Stimulated activated CD4-positive, alpha-beta T cell treated with anti-CD3 and anti-CD28 coated beads, Interleukin-1b, Interleukin-23, amount 100 ng/mL, for 1 hour (primary cell): ENCODE measurements at places on chromosomes 3 and 15.

DNA sequence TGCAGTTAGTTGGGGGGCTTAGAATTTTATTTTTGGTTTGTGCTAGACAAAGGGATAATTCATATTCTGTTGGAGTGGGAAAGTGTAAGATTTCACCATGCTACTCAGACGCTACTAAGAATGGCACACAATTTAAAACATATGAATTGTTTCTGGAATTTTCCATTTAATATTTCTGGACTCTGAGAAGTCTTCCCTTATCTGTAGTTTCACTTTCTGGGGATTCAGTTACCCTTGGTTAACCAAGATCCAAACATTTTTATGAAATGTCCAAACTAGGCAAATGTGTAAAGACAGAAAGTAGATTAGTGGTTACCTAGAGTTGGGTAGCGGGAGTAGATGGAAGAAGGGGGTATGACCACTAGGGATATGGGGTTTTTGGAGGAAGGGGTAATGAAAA lies 53.1 kb downstream of the TCF12 start:
- DNase-seq: no peak

- DNase-seq: no peak
Observed at GRCh38 chr3:126580746-126581145, 22.0 kb upstream of the C3orf22 start.

- DNase-seq: no peak
Observed at GRCh38 chr3:193716150-193716549, 123.1 kb downstream of the OPA1 start.

GRCh38 chr3:195154111-195154791 lies 116.7 kb downstream of the XXYLT1 start:
- DNase-seq: no peak

DNA sequence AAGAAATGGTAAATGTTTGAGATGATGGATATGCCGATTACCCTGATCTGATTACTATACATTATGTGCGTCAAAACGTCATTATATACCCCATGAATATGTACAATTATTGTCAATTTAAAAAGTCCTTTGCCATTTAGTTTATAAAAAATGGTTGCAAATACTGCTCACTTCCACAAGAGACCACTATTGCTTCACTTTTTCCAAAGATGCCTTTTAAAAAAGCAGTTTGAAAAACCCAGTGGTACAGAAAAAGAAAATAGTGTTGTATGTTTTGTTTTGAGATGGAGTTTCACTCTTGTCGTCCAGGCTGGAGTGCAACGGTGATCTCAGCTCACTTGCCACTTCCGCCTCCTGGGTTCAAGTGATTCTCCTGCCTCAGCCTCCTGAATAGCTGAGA lies 39.3 kb downstream of the EDEM1 start:
- DNase-seq: no peak

GRCh38 chr3:13559764-13560525 lies 11.0 kb downstream of the FBLN2 start:
- DNase-seq: no peak

DNA sequence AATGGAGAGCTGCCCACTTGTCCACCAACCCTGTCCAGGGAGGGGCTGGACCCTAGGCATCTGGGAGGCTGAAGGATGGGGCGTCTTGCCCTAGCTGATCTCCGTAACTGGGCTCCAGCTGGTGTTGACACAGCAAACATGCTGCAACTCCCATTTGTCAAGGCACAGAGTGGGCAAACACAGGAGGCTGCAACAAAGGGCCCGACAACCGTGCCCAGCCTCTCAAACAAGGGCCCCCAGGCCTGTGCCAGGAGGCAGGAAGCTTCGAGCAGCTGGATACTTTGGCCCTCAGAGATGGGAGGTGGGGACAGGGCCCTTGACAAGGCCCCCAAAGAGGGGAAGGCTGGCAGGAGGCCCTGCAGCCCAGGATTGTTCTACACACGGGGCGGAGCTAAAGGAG lies 64.2 kb upstream of the TMEM115 start:
- no peak for DNase-seq

DNA sequence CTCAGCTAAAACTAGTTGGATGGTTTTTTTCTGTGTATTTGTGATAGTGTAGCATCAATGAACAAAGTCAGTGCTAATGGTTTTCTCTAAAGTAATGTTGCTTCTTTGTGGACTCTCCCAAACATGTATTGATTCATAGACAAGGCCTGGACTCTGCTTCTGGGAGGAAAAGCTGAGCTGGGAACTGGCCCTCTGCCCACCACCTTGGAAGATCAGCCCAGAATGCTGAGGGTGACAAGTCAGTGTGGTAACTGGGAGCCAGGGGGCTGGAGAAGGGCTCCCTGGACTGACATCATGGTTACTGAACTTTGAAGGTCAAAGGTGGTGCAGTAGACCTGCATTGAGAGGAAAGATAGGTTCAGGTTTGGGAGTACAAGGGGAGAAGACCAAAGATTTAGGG lies 3.0 kb downstream of the ARHGAP31 start:
- no peak for DNase-seq

- no peak for DNase-seq
Observed at GRCh38 chr3:16978234-16978920, 93.6 kb downstream of the PLCL2 start.

- no peak for DNase-seq
Observed at GRCh38 chr3:147509448-147509847, 100.3 kb downstream of the ZIC1 start.

DNA sequence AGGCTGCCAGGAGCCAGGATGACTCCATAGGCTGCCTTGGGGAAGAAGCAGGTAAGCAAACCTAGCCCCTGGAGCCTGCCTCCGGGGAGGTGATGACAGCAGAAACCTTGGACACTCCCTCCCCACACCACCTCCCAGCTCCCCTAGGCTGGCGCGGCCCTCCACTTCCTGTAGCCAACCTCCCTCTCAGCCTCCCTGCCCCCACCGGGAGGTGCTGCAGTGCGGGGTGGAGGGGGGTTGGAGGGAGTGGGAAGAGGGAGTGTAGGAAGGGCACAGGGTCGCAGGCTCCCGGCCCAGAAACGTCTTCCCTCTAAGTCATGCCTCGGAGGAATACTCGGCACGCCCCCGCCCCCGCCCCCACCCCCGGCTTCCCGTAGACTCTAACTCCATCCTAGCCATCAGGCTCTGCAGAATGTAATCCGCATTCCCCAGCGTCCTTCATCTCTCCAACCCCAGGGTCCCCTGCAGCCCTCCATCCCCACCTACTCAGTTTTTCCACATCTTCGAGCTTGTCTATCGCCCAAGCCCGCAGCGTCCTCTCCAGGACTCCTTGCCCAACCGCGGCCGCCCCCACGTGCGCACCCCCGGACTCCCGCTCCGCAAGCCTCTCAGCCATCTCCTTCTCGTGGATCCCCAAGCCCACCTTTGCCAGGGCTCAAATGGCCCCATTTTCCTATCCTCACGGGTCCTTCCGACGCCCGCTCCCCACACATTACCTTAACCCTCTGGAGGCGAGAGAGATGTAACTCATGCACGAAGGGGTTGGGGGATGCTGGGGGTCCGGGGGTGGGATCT lies 528 bp downstream of the LPCAT4 start:
- DNase-seq: no peak

DNA sequence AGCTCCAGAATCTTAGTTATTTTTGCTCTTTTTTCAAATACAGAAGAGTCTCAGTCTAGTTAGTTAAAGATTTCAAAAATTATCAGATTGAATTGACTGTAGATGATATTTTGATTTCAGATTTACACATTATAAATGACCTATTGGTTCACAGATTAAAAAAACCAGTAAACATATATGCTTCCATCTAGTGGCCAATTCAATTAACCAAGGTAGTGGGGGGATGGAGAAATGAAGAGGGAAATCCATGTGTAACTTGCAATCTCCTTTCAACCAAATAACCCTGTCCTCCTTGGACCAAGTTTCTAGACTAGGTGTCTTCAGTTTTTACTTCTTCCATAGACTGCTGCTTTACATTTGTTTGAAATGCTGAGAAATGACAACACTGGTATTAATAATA lies 789.8 kb downstream of the ROBO1 start:
- no peak for DNase-seq

GRCh38 chr3:127546970-127547733 lies 43.4 kb downstream of the TPRA1 start:
- no peak for DNase-seq

- DNase-seq: no peak
Observed at GRCh38 chr3:66980791-66981190, 17.3 kb upstream of the KBTBD8 start.

DNA sequence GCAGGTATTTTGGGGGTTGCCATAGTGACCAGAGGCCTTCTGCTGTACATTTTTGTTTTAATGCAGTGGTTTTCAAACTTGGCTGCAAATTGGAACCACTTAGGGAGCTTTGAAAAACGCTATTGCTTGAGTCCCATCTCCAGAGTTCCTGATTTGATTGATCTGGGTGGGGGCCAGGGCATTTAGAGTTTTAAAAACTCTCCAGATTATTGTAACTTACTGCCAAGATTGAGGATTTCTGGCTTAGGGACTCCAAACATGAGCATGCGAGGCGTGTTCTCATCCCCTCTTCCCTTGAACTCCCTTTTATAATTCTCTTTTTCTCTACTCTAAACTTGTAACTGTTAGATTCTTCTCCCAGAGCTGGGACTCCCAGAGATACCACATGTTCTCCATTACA lies 340.8 kb upstream of the SUCLG2 start:
- DNase-seq: no peak

DNA sequence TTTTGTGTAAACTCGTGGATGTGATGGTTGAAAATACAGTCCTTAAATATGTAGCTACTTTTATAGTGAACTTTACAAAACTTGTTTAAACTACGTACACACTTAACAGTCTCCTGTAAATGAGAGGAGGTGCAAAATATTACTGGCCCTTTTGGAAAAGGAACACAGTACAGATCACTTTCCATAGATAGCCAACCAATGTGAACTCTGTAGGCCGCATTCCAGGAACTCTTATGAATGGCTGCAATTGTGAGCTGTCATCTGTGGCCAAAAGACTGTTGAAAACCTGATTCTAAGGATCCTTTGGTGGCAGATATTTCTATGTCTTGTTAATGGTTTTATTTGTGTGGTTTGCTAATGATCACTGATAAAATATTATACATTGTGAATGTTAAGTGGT lies 6.2 kb downstream of the TSC22D2 start:
- DNase-seq: no peak

DNA sequence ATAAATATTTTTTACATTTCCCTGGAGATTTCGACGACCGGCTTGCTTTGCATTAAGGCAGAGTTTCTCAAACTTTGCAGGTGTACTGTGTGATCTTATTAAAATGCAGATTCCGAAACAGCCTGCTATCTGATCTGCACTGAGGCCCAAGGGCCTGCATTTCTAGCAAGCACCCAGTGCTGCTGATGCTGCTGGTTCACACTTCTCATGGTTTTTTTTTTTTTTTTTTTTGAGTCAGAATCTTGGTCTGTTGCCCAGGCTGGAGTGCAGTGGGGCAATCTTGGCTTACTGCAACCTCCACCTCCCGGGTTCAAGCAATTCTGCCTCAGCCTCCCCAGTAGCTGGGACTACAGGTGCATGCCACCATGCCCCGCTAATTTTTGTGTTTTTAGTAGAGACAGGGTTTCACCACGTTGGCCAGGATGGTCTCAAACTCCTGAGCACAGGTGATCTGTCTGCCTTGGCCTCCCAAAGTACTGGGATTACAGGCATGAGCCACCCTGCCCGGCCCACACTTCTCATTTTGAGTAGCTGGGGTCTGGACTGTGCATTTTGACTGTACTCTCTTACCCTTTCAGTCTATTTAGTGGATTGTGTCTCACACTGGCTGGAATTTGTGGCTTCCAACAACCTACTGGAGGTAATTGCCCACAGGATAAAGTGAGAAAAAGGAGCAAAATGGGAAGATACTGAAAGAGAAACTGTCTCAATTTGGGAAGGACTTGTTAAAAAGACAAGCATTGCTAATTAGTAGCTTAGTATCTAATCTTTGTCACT lies 94.1 kb downstream of the ITPR1 start:
- no peak for DNase-seq

DNA sequence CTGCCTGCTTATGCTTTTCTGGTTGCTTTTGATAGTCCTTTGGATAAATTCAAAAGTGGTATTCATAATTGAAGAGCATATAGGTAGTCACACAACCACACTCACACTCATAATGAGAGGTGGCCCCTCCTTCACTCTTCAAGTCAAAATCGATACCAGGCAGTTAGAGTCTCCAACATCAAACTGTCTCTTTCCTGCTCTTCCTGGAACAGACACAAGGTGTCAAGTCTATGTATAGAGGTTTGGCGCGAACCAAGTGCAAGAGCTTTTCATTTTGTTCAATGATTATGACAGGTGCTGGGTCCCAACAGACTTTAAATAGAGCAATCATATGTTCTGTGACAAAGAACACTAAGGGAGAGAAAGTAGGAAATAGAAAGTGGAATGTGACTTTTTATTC lies 29.9 kb upstream of the RGMA start:
- DNase-seq: no peak

DNA sequence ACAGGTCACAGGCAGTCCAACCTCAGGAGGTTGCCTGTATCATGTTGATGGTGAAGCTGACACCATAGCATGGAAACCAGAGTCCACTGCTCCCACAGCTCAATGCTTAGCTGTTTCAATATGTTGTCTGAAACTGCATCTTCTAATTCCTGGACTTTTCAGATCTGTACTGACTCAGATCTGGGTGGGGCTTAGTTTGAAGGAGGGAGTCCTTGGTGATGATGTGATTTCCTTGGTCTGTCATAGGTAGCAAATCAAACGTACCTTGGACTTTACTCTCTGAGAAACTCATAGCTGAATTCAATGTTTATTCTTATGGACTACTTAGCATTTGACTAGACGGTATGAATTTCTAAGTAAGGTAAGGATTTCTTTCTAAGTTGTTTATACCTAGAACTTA lies at the start of gene HHLA2:
TSS of gene HHLA2 (plus strand) at position 310 of the 400 bp plus-strand sequence. CDS start 55,266 bp downstream, outside the sequence.
- no peak for DNase-seq

- DNase-seq: no peak
Observed at GRCh38 chr3:118180853-118181252, 853.8 kb downstream of the IGSF11 start.

DNA sequence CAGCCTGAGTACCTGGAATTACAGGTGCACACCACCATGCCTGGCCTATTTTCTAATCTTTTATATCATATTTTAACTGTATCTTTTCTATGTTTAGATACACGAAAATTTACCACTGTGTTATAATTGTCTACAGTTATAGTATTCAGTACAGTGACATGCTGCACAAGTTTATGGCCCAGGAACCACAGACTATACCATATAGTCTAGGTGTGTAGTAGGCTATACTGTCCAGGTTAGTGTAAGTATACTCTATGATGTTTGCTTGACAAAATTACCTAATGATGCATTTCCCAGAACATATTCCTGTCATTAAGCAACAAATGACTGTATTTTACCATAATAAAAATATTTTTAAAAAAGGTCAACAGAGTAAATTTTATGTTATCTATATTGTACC lies 5.5 kb downstream of the LRRFIP2 start:
- DNase-seq: no peak

- no peak for DNase-seq
Observed at GRCh38 chr15:100134089-100134583, 207.6 kb downstream of the ADAMTS17 start.
